Mesothelial cell of epicardium (in vitro differentiated cells): ENCODE measurements at places on chromosomes 5 and 9.

- DNase-seq = no peak
Observed at GRCh38 chr9:23739753-23740152, 86.3 kb downstream of the ELAVL2 start.

GRCh38 chr9:9319007-9319406 lies 1293.8 kb downstream of the PTPRD start:
- DNase-seq = no peak

GRCh38 chr5:64619609-64620008 lies 70.7 kb upstream of the SHISAL2B start:
- DNase-seq = no peak

DNA sequence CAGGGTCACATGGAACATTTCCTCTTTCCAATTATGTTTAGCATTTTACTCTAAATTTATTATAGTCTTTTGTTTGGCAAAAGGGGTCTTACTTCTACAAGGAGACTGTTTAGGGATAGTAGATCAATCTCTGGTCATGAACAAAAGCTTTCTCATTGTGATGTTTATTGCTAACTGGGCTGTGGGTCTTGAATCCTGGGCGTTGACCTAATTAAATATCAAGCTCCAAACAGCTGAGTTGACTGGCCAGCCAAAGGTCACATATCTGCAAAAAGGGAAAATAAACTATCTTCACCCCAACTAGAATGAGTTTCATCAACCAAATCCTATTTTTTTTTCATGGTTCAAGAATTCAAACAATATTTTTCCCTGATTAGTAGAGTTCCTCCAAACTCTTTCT lies 245.4 kb upstream of the TUT7 start:
- no peak for DNase-seq

DNA sequence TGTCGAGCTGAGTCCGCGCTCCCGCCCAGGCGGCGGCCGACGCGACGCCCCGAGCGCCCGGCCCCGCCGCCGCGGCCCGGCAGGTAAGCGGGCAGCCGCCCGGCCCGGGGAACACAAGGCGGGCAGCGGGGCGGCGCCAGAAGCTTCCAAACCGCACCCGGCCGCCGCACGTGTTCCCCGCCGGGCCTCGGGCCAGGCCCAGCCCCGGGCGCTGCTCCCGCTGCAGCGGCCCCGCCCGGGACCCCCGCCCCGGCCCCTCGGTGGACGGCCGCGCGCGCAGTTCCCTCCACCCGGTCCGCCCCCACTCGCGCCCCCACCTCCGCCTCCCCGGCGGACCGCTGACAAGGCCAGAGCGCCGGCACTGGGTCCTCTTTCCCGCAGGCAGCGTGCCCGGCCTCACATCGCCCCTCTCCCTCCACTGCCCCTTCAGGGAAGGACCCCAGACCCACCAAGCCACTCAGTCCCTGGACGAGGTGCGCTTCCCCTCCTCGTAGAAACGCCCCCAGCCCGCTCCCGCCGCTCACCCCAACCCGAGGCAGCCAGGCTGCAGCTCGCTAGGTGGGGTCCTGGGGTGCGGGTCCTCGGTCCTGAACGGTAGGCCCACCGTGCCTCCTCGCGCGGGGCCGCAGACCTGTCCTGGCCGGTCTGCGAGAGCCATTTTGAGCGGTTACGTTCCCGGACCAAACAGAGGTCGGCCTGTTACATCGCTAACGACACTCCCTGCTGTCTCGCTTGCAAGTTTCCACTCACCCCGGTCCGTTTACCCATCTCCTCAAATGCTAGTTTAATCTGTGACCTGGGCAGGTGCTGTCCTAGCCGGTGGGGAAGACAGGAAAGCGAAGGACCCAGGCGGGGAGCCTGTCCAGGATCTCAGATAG lies 475 bp downstream of the WDR5 start:
- no peak for DNase-seq

DNA sequence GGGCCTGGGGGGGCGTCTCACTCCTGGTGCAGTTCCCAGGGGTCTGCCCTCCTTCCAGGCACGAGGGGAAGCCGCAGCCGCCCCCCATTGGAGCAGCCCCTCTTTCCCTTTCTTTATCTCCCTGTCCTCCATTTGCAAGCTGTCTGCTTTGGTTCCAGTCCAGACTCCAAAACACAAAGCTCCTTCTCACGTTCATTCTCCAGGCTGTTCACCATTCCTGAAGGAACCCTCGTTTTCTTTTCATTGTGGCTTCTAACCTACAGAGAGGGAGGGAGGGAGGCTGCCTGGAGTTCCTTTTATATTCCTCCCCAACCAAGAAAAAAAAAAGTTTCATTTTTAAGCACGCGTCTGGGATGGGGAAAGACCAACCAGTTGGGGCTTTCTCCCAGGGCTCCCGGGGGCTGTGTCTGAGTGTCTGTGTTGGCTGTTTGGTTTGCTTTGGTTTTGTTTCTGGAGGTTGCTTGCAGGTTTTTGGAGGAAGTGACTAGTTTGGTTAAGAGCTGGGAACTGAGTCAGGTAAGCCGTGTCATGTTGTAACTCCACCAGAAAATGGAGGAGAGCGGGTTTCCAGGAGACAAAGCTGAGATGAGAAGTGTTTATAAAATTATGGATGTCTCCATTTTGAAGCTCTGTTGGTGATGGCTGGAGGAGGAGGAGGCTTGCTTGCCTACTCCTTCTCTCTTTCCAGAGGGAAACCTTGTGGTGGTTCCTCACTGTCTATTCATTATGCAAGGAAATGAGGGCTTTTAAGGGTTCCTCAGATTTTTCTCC lies 1.6 kb downstream of the ZNF462 start:
- DNase-seq = peak; percentile 40
